ENCODE measurements at places on chromosomes 4 and X. TPM values are rescaled to one million over a fixed set of nuclear protein-coding genes. Genes with fewer than 3 reads are reported as not detected.

RAB41 gene
- not detected for total RNA-seq

GLRB gene
- not detected for total RNA-seq

RRH gene
- not detected for total RNA-seq

ATP1B4 gene
- total RNA-seq, result not detected

UGT2A1 gene
- total RNA-seq, result not detected

AFF2 gene
- total RNA-seq, result 2.0 TPM

All from Caki2 (cell line).